ENCODE measurements at places on chromosomes 2 and 18. TPM values are rescaled to one million over a fixed set of nuclear protein-coding genes. Genes with fewer than 3 reads are reported as not detected.
A peak's percentile ranks its signal among the peaks of the same experiment; 100 is the strongest.

DNA sequence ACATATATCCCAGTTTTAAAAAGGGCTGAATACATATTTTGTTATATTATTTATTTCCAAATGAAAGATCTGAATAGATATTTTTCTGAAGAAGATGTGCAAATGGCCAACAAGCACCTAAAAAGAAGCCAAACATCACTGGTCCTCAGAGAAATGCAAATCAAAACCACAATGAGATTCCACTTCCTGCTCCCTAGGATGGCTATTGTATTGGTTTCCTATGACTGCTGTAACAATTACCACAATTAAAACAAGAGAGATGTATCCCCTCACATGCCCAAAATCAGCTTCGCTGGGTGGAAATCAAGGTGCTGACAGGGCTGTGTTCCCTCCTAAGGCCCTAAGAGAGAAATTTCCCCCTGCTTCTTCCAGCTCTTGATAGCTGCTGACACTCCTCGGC, 23.2 kb downstream of the ABCB11 start:
- H3K4me1 ChIP-seq, result no peaks in the 10 kb centered on the region
- no peak overlapping the region for H3K27ac ChIP-seq
- H3K27me3 ChIP-seq, result no peaks in the 10 kb centered on the region
- no peaks in the 10 kb centered on the region for H3K36me3 ChIP-seq
- H3K4me3 ChIP-seq, result no peak overlapping the region
- DNase-seq, result no peak

DNA sequence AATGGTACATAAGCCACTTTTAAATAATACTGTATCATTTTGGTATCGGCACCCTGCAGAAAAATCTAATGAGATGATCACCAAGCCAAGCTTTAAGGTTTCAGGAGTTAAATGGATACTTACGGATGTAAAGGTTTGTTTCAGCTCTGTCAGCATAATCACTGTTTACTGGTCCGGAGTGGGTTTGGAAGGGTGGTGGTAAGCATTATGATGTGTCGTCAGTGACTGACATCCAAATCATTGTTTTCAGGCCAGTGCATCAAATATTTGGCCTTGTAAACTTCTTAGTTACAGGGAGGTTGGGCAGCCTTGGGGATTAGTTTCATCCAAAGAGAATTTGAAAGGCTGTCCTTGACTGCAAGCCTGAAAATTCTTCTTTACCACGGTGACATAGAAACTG, 50.0 kb upstream of the ATL2 start:
- H3K4me1 ChIP-seq, result no peaks in the 10 kb centered on the region
- H3K27ac ChIP-seq, result no peak overlapping the region
- no peak overlapping the region for H3K4me3 ChIP-seq
- no peak for DNase-seq
- H3K36me3 ChIP-seq, result no peaks in the 10 kb centered on the region

DNA sequence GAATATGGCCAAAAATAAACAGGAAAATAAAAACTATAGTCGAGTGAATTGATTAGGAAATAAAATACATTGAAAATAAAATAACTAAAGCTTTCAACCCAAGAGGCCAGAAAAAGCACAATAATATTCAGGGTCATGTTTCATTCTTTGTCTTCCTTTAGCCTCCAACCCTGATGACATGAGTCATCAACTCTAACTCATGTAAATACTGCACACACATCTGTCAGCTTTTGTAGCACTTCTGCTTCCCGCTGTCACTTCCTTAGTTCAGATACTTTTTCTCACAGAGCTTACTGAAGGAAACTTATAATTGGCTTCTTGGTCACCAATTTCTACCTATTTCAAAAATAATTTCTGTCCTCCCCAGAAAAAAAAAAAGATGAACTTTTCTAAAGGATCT, 112.8 kb downstream of the UPP2 start:
- DNase-seq, result no peak
- no peak overlapping the region for H3K4me3 ChIP-seq
- H3K4me1 ChIP-seq, result no peaks in the 10 kb centered on the region
- no peaks in the 10 kb centered on the region for H3K27me3 ChIP-seq

DNA sequence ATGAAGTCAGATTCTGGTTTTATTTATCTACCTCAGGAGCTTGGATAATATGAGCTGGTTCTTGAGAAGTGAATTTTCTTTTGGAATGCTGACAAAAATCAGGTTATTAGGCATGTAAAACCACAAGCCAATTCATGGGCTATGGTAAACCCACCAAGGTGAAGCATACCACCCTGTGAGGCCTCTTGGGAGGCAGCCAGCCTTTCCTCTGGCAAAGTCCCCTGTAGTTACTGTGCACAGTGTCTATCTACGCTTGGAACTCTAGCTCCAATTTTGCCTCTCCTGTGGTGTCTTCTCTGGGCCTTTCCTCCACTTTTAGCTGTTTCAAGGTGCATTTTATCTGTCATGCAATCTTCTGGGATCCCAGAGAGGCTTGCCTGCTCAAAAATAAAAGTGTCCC, 242.7 kb upstream of the ZSWIM2 start:
- H3K4me1 ChIP-seq, result no peaks in the 10 kb centered on the region
- no peaks in the 10 kb centered on the region for H3K36me3 ChIP-seq
- no peak for DNase-seq
- no peak overlapping the region for H3K4me3 ChIP-seq
- H3K27me3 ChIP-seq, result no peaks in the 10 kb centered on the region
- no peak overlapping the region for H3K27ac ChIP-seq

GRCh38 chr18:78725426-78725825, 254.2 kb upstream of the SALL3 start:
- H3K36me3 ChIP-seq, result no peaks in the 10 kb centered on the region
- peaks cover 7% of the 10 kb centered on the region for H3K27me3 ChIP-seq
- H3K4me1 ChIP-seq, result no peaks in the 10 kb centered on the region
- no peak overlapping the region for H3K27ac ChIP-seq
- no peak overlapping the region for H3K4me3 ChIP-seq

- H3K4me1 ChIP-seq, result no peaks in the 10 kb centered on the region
- H3K27me3 ChIP-seq, result no peaks in the 10 kb centered on the region
- H3K36me3 ChIP-seq, result peaks cover 73% of the 10 kb centered on the region
Observed at GRCh38 chr18:63412953-63413352, 9.3 kb downstream of the VPS4B start.

DNA sequence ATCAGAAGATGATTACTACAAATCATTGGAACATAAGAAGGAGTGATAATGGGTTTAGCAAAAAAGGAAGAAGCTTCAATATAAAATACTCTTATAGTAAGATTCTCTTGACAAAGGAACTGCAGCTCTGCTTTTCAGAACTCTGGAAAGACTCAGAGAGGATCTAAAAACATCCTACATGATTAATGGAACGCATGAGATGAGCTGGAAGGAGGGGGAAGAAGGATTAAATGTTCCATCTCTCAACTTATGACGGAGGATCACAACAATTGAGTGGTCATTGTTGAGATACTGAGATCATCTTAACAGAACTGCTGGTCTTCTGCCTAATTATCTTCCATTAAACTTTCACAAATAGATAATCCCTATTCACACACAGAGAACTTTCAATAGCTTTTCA, 267.5 kb upstream of the SLC8A1 start:
- H3K27ac ChIP-seq, result no peak overlapping the region
- no peaks in the 10 kb centered on the region for H3K4me1 ChIP-seq
- H3K27me3 ChIP-seq, result no peaks in the 10 kb centered on the region
- DNase-seq, result no peak
- H3K4me3 ChIP-seq, result no peak overlapping the region

DNA sequence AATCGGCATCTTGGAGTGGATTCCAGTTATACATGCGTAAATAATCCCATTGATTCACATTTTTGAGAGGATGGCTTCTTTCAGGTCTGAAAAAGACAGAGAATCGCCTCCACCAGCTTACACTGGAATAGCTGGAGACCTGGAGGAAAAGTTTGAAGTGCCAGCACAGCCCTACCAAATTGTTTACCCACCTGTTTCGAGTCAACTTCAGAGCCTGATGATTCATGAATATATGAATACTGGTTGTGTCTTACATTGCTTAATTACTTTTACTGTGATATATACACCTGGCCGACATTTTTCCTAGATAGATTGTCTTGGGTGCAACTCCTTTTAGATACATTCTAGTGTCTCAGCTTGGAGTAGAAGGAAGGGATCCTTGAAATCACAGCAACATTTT, 335 bp upstream of the NCKAP5 start:
- peak overlapping the region; percentile 35 for H3K4me3 ChIP-seq
- H3K36me3 ChIP-seq, result no peaks in the 10 kb centered on the region
- DNase-seq, result no peak
- no peaks in the 10 kb centered on the region for H3K4me1 ChIP-seq

DNA sequence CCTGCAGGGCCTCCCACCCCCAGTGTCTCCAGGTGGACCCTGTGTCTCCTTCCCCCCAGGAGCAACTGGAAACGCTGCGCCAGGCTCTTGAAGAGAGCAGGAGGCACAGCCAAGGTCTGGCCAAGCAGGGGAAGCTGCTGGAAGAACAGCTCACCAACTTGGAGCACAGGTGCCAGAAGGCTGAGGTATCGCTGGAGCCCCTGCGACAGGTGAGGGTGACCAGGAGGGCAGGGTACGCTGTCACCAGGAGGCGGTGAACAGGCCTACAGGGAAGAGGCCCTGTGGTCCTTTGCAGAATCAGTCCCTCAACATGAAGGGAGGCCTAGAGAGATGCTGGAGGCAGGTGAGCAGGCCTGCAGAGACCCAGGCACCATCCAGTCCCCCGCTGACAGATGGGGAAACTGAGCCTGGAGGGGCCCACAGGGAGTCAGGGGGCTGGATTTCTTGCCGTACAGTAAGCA, 15.6 kb upstream of the SNED1 start:
- H3K27me3 ChIP-seq, result peaks cover 6% of the 10 kb centered on the region
- H3K36me3 ChIP-seq, result no peaks in the 10 kb centered on the region
- no peak overlapping the region for H3K4me3 ChIP-seq
- peaks cover 20% of the 10 kb centered on the region for H3K4me1 ChIP-seq

GRCh38 chr2:105235388-105236059, 6.0 kb upstream of the GPR45 start:
- H3K36me3 ChIP-seq, result no peaks in the 10 kb centered on the region
- peak; percentile 81 for DNase-seq
- peaks cover 8% of the 10 kb centered on the region for H3K4me1 ChIP-seq
- peaks cover 6% of the 10 kb centered on the region for H3K27me3 ChIP-seq
- H3K4me3 ChIP-seq, result no peak overlapping the region

DNA sequence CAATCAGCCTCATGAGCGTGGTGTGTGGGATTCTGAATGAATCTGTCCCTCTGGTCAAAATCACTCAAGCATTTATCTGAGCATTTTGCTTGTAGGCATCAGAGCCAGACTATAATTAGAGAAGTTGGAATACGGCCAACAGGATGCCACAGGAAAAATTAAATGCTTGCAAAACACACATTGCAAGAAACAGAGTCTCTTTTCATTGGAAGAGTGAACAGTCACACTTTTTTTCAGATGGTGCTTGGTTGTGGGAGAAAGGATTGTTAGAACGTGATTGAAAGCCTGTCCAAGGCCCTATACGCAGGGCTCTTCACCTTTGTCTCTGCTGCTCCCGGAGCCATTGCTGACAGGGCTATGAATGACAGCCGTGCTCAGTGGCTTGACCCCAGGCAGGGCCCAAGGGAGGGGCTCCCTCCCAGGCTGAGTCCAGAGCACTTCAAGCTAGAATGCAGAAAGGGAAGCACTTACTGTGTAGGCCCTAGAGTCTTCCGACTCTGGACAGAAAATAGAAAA, 59.8 kb downstream of the SNTG2 start:
- no peak overlapping the region for H3K27ac ChIP-seq
- H3K4me1 ChIP-seq, result no peaks in the 10 kb centered on the region
- no peak overlapping the region for H3K4me3 ChIP-seq
- H3K36me3 ChIP-seq, result no peaks in the 10 kb centered on the region

DNA sequence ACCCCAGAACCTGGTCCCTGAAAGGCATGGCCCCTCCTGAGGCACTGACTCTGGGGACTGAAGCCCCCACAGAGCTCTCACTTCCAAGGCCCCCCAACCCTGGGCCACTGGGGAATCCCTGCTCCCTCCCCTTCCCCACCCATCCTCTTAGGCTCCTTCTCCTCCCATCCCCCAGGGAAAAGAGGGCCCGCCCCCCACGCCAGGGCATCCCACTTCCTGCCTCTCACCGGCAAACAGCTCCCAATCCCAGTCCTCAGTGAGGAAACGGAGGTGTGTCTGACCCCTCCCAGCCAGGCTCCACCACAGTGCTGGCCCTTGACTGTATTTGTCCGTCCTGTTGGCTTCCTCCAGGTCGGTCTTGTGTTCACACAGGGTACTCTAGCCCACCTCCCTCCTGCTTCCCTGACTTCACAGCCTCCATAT, 35.0 kb upstream of the PTMA start:
- peaks cover 47% of the 10 kb centered on the region for H3K4me1 ChIP-seq
- no peaks in the 10 kb centered on the region for H3K36me3 ChIP-seq
- H3K27ac ChIP-seq, result peak overlapping the region; percentile 89
- no peaks in the 10 kb centered on the region for H3K27me3 ChIP-seq

DNA sequence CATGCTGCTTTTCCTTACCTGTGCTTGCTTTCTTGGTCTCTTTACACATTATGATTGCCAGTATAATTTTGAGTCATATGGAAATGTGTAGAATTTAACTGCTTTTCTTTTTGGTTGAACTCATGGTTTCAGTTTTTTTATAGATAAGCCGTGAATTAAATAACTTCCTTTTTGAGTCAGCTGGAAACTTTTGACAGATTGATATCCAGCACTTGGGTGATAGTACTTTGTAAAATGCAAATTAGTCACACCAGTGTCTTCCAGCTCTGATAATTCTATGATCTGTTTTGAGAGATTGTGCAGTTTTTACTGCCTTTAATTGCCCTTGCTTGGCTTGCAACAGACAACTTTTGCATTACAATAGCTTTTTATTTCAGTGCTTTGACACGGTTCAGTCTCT, 86.4 kb downstream of the NCOA1 start:
- H3K27ac ChIP-seq, result no peak overlapping the region
- no peaks in the 10 kb centered on the region for H3K36me3 ChIP-seq
- no peak overlapping the region for H3K4me3 ChIP-seq
- no peaks in the 10 kb centered on the region for H3K27me3 ChIP-seq
- no peaks in the 10 kb centered on the region for H3K4me1 ChIP-seq

DNA sequence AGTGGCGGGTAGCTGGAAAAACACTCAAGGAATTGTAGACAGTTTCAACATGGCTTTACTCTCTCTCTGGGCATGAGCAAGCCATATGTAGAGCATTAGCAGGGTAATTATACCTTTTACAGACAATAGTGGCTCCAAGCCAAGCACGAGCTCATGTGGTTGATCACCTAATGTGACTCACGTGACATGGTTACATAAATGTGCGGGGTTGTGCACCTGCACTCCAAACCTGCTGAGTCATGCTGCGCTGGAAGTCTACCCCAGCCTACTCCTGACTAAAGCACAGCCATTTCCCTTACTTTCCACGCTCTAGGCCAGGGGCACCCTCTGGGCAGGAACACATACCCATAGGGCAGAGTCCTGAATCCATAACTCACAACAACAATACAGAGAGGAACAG, 232.8 kb downstream of the MBD5 start:
- DNase-seq, result no peak
- H3K4me3 ChIP-seq, result no peak overlapping the region
- no peaks in the 10 kb centered on the region for H3K36me3 ChIP-seq
- no peaks in the 10 kb centered on the region for H3K27me3 ChIP-seq
- no peak overlapping the region for H3K27ac ChIP-seq
- no peaks in the 10 kb centered on the region for H3K4me1 ChIP-seq

GRCh38 chr2:228735697-228736096, 535.4 kb downstream of the PID1 start:
- H3K27me3 ChIP-seq, result no peaks in the 10 kb centered on the region
- H3K27ac ChIP-seq, result no peak overlapping the region
- H3K4me1 ChIP-seq, result no peaks in the 10 kb centered on the region
- no peak for DNase-seq

Gene SGO2
- 2.1 TPM for total RNA-seq

Gene RBM43
- 9.4 TPM for total RNA-seq

Gene MOGAT1
- total RNA-seq, result 2.2 TPM

Gene AMER3
- total RNA-seq, result not detected

Gene RPS27A
- total RNA-seq, result 706 TPM

Gene FSIP2
- total RNA-seq, result 0.29 TPM

Gene GBX2
- not detected for total RNA-seq

Gene CRYGB
- total RNA-seq, result not detected

Gene FAM124B
- 4.4 TPM for total RNA-seq

Gene DSG4
- not detected for total RNA-seq
